ENCODE measurements at places on chromosomes 5 and 9.

DNA sequence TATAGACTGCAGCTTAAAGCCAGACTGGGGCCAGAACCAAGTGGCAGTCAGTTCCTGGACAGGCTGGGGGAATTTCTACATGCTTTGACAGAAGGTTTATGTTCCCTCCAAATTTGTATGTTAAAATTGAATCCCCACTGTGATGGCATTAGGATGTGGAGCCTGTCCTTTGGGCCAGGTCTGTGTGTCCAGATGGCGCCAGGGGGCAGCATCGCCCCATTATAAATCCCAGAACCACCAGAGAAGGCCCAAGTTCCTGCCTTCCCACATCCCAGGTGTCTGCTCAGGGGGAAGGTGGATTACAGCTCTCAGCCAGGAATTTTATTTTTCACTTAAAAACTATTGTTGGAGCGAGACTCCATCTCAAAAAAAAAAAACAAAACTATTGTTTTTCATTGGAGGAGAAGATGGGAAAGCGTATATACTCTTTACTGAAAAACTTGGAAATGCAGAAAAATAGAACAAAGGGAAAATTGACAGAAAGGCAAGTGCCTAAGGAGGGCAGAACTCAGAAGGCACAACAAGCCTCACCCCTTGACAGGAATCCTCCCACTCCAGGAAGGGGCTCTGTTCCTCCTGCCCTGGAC, 5.0 kb downstream of the IL3 start:
- DNase-seq, result no peak

DNA sequence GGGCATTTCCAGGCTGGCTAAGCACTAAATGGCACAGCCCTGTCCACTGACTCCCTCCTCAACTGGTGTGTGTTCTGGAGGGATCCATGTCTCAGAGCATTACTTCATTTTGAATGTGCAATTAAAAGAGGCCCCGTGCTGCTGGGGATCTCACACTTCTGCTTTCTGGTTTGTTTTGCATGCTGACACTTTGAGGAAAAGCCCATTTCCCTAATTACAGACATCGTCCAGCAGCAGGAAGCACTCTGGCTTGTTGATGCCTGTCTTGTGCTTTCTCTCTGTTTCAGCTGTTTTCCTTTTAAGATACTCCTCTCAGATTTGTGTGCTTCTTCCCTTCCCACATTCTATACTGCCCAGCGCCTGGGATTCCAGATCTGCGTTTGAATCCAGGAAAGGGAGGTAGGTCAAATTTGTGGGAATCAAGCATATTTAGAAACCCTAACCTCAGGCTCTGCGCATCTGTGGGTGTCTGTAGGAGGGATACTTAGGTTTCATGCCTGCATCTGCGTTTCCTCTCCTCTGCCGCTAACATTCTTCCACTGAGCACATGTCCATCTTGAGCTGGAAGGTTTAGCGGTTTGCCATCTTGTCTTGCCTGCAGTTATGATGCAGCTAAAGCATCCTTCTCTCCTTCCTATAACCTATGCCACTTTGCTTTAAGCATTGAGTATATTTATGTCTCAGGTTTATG, 25.7 kb downstream of the SYK start:
- no peak for DNase-seq

DNA sequence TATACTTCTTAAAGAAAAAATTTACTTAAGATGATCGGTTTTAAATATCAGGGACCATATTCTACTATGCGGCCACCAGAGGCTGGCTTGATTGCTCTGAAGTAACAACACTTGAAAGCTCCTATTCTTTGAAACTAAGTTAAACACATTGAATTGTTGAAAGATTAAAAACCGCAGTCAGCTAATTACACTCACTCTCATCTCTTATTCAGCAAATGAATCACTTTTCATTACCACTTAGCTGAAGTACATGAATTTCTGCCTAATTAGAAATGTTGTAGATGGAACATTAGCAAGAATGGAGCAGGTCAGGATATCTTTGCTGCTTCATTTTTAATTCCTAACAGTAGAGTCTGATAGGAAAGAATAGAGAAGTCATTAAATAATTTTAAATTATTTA, 42.3 kb downstream of the LSM11 start:
- no peak for DNase-seq

GRCh38 chr9:96875461-96876142, 21.3 kb upstream of the ZNF782 start:
- DNase-seq, result no peak

DNA sequence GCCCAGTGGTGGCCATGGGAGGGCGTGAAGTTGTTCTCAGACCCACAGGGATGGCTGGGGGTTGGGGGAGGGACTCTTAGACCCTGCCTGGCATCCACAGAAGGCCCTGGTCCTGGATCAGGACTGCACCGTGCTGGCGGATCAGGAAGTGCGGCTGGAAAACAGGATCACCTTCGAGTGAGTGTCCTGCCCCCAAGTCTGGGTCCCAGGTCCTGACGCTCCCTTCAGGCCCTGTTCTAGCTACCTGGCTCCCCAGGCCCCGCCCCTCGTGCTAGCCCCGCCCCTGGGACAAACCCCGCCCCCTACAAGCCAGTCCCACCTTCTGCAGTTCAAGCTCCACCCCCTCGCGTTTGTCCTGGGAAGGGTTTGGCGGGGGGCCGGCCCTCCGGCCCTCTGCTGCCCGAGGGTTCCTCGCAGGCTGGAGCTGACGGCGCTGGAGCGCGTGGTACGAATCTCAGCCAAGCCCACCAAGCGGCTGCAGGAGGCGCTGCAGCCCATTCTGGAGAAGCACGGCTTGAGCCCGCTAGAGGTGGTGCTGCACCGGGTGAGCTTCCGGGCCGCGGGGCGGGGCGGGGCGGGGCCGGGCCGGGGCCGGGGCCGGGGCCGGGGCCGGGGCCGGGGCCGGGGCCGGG, 12.9 kb downstream of the RGS14 start:
- DNase-seq, result no peak

GRCh38 chr9:19875291-19875920, 86.6 kb upstream of the SLC24A2 start:
- no peak for DNase-seq
